ENCODE measurements at places on chromosomes 7 and 10. TPM values are rescaled to one million over a fixed set of nuclear protein-coding genes. Genes with fewer than 3 reads are reported as not detected.

Gene VWA2
- 0.55 TPM for total RNA-seq

Gene DPYSL4
- total RNA-seq: 0.36 TPM

DNA sequence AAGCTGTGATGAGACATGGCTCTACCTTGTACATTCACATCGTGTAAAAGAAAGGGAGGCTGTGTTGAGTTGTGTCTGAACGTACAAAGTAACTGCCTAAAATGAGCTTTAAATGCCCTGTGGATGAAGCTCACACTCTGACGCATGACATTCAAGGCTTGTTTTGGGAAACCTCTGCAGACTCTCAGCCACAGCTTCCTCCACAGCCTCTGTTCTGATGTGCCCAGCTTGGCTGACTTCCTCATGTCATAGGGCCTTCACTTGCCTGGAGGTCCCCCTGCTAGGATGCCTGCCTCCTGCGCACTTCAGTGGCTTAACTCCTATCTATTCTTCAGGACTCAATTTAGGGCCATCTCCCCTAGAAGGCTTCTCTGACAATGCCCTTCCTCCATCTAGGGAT is 230.0 kb upstream of the HABP2 start:
- H3K4me1 ChIP-seq: peaks cover 6% of the 10 kb centered on the region
- no peaks in the 10 kb centered on the region for H3K36me3 ChIP-seq
- H3K27ac ChIP-seq: no peak overlapping the region

Gene ZNF679
- total RNA-seq: not detected

DNA sequence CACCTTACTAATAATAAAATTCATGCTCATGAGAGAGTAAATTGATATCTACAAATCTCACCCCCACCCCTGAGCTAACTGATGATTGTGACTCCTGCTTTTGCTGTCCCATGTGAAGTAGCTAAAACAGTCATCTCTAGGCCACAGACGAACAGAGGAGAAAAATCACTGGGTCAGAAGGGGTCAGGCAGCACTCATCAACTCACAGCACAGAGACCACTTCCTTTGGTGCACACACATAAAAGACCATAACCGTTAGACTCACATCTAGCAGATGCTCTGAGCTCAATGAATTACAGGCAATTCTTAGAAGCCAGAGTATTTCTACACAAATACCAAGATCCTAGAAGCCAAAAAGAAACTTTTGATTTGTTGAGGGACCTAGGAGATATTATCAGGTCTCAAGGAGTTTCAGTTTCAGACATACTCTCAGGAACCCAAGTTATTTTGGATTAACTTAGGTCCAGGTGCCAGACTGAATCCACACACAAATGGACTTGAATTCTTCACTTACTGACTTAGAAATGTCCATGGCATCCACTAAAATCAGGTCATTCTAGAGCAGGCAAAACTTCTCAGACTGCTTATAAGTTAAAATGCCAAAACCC is 65.0 kb upstream of the TES start:
- no peaks in the 10 kb centered on the region for H3K4me1 ChIP-seq
- H3K4me3 ChIP-seq: no peak overlapping the region
- no peak overlapping the region for H3K27ac ChIP-seq
- no peak for DNase-seq
- H3K36me3 ChIP-seq: no peaks in the 10 kb centered on the region

Data from sigmoid colon (tissue), 7 donors.